Activated naive CD4-positive, alpha-beta T cell treated with anti-CD3 and anti-CD28 coated beads, Interleukin-2, amount 50 U/mL, for 16 hours (primary cell): ENCODE measurements at places on chromosomes 2 and 18.
A peak's percentile ranks its signal among the peaks of the same experiment; 100 is the strongest.

GRCh38 chr2:163570391-163570790 lies 165.4 kb downstream of the FIGN start:
- DNase-seq = no peak

- peak; percentile 19 for DNase-seq
Observed at GRCh38 chr2:202171241-202171825, 67.1 kb downstream of the SUMO1 start.

DNA sequence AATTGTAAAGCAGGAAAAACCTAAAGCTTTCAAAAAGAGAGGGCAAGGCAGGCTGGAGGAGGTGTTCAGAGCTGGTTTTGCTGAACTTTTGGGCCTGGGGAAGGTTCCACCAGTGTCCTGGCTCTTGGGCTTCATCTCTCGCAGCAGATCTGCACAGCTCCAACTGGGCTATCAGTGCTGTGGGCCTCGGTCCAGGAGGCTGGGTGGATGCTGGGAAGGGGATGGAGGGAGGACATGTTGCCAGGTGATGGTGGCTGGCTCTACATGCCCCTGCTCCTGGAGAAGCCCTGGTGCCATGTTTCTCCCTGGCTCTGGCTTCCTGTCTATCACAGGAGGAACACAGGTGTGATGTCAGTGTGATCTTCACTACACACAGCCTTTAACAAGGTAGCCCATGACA lies 187.1 kb downstream of the SH3RF3 start:
- no peak for DNase-seq

DNA sequence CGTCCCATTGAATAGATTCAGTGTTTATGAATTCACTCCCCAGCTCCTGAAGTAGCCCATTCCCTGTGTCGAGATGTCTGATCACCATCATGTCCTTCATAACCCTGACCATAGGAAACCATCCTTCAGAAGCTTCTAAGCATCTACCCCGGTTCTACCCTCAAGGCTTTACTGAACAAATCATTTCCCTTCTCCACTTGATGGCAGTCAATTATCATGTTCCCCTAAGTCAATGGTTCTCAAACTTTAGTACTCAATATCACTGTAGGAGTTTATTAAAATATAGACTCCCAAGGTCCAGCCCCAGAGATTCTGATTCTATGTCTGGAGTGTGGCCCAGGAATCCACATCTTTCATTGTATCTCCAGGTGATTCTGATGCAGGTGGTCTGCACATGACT lies 228.4 kb upstream of the SP5 start:
- DNase-seq = no peak

DNA sequence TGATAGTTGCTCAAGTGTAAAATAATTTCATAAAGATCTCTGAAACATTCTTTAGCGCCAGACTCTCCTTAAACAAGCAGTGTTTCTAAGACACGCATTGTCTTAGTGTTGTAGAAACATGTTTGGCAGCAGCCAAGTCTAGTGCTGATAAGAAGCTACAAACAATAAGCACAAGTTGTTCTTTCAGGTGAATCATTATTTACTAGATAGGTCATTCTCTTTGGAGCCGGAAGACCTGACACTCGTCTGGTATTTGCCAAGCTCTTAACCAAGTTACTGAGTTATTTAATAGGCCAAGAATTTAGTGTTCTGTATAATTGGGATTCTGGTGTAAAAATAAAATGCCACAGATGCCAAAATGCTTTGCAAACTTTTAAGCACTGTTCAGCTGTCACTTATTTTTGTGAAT lies 852.1 kb downstream of the CPS1 start:
- DNase-seq = no peak

DNA sequence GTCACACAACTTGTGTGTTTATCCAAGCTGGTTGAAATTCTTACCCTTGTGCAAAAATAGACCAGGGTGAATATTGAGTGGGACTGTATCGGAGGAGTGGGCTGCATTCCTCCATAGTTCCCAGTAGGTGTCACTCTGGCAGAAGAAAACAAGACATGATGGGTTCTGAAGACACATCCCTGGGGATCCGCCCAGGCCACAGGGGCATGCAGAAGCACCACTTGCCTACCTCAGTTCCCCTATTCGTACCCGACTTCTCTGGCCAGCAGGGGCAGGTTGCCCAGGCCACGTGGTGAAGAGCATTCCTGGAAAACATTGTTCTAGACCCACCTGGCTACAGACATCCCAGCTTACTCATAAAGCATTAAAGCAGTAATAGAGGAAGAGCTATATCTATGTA lies 168.2 kb downstream of the FAM210A start:
- peak; percentile 25 for DNase-seq

GRCh38 chr2:136386046-136386445 lies 268.1 kb upstream of the CXCR4 start:
- no peak for DNase-seq

DNA sequence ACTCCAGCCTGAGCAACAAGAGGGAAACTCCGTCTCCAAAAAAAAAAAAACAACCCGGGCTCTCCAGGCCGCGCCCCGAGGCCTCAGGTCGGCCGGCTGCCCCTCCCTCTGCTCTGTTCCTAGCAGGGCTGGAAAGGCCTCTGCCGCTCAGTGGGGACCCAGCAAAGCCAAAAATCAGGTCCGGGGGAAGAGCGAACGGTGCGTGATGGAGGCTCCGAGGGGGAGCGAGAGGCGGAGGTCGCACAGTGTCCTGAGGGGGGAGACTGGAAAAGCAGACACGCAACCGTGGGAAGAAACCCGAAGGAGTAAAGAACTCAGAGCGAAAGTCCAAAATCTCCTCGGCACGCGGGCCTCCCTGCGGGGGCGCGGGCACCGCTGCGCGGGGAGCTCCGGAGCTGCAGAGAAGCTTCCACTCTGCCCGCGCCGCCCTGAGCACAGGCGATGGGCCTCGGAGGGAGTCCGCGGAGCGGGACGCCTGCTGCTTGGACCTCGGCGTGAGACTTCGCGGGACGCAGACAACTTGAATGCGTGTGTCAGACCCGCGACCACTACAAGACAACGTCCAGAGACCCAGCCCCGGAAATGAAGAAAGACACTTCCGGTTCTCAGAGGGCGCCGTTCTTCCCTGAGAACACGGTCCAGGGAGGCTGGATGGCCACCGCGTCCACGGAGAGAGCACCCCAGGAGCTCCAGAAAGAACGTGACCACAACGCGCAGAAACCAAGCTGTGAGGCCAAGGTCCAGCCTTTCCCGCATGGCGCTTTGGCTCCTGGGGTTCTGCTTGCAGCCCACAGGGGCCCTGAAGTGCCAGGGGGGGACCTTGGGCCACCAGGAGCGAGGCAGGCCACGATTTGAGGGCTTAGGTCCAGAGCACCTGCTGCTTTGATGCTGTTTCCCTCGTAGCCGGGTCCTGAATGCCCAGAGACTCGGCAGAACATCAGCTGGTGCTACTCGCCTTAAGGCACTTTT lies 219.8 kb downstream of the DPP10 start:
- DNase-seq = peak; percentile 15

DNA sequence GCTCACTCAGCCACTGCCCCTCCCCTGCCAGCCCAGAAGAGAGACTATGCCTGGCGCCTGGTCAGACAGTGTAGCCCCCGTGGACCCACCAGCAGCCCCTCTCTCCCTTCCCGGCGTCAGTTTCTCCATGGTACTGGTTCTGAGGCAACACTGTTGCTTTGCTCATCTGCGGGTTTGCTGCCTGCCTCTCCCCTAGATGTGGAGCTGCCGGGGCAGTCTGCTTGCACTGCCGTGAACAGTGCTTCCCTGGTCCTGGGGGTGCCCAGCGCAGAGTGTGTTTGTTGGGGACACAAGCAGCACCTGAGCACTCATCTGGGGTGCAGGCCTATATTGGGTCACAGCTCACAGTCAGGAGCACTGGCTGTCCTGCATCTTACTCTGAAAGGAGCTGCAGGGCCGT lies 309.9 kb downstream of the NDUFA10 start:
- DNase-seq = no peak
